RCC 7860 (cell line): ENCODE measurements at places on chromosomes 13 and 19.

GRCh38 chr19:38247126-38247525, 9.0 kb downstream of the PPP1R14A start:
- no peak for DNase-seq

DNA sequence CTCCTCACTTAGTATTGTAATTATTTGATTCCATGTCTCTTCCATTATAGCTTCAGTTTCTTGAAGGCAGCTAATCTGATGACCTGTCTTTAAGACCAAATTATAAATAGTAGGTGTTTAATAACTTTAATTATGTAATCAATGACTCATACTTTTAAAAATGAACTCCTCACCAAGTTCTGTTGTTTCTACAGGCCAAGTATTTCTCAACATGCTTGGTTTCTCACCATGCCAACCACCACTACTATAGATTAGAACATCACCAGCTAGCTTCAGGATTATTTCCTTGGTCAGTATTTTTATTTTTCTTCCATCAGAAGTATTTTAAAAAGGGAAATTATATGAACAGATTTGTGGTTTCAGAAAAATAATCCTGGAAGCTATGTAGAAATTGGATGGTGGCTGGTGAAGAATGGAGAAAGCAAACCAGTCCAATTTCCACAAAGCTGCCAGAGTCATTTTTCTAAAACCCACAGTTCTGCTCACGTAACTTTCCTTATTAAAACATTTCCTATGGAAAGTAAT, 237.7 kb upstream of the DACH1 start:
- no peak for DNase-seq

DNA sequence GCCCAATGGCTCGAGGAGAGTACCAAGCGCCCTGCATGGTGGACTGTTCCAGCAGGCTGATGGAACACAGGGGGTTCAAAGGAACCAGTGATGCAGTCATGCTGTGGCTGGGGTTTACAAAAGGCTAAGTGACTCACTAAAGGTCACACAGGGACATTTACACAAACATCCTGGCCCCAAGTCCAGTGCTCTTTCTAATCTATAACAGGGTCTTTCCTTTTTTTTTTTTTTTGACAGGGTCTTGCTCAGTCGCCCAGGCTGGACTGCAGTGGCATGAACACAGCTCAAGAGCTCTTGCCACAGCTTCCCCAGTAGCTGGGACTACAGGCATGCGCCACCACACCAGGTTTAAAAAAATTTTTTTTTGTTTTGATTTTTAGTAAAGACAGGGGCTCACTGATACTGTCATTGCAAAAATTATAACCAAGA, 2.8 kb upstream of the SLC25A15 start:
- no peak for DNase-seq

- DNase-seq = no peak
Measured at GRCh38 chr13:78258304-78258703, 339.7 kb upstream of the EDNRB start.

DNA sequence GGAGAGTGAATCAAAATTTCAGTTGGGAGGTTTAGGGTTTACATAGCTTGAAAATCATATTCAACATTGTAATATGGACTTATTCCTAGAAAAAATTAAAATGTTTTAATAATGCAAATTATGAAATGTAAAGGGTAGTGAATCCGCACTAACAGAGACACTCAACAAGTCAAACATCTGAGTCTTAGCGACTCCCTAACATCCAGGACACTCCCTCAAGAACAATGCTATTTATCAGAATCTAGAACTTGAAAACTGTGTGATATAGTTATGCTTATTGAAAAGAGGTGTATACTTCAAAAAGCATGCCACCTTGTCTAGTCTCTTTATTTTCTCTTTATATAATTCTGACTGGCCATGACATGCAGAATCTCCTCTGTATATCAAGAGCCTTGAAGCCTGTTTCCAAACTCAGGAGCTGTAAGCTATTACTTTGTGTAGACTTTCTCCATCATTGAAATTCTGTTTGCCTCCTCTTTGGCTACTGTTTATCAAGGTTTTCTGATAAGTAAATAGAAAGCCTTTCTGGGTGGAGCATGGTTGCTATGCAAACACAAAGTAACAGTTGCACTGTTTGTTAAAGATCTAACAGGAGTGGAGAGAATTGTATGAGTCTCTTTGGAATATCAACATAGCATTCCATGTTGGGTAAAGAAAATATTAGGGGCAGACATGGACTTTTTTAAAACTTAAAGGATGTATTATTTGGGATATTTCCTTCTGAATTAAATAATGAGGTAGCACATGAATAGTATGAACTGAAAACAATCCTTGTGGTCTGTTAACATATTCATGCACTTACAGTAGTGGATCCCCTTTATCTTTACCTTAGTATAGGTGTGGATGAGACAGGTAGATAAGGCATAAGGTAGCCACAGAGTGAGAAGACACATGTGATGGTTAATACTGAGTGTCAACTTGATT, 56.4 kb upstream of the MBNL2 start:
- no peak for DNase-seq

- DNase-seq = no peak
Measured at GRCh38 chr19:18254546-18255503, 19.4 kb downstream of the IQCN start.

DNA sequence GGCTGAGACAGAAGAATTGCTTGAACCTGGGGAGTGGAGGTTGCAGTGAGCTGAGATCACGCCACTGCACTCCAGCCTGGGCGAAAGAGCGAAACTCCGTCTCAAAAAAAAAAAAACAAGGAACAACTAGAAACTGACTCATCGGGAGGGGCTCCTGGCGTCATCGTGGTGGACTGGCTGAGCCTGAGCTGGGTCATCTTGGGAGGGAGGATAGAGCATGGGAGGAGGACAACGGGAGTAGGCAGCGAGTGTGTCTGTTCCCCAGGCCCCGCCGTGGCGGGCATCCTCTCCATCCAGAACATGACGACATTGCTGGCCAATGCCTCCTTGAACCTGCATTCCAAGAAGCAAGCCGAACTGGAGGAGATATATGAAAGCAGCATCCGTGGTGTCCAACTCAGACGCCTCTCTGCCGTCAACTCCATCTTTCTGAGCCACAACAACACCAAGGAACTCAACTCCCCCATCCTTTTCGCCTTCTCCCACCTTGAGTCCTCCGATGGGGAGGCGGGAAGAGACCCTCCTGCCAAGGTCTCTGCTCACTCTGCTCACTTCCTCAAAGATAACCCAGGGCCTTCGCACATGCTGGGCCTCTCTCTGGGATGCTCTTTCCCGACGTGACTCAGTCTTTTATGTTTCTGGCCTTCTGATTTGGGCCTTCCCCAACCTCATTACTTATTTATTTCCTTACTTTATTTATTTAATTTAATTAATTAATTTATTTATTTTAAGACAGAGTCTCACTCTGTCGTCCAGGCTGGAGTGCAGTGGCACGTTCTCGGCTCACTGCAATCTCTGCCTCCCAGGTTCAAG, 16.6 kb downstream of the DDX39A start:
- DNase-seq = peak; percentile 38
